ENCODE measurements at places on chromosomes 5 and 9. TPM values are rescaled to one million over a fixed set of nuclear protein-coding genes. Genes with fewer than 3 reads are reported as not detected.

DNA sequence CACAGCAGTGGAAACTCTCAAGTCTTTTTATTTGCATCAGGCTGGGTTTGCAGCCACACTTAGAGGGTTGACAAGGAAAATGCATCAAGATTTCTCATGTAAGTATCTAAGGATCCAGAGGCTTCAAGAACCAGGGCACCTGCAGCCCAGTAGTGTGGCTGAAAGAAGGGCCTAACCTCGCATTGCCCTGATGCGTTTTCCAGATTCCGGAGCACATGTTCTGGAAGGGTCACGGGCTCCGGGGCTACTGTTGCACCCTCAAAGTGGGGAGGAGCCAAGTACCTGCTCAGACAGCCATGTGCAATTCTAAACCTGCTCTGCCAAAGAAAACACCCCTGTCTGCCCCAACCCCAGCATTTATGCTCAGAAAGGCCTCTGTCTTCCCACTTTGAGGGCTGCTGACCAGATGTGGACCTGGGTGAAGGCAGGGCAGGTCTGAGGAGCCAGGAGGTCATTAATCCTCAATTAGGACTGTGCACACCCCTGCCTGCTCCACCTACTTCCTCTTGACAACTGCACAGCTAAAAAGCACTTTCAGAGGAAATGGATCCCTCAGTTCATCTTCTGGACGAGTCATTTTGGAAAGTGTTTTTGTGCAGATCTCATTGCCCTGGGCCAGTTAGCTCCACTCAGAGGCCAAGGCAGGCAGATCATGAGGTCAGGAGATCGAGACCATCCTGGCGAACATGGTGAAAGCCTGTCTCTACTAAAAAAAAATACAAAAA is 110.7 kb downstream of the SAXO1 start:
- no peak for DNase-seq

GRCh38 chr9:92671323-92671722 is 1.4 kb upstream of the IPPK start:
- no peak for DNase-seq

- DNase-seq = peak; percentile 87
Observed at GRCh38 chr5:181189962-181190710, 14.9 kb downstream of the TRIM7 start.

DNA sequence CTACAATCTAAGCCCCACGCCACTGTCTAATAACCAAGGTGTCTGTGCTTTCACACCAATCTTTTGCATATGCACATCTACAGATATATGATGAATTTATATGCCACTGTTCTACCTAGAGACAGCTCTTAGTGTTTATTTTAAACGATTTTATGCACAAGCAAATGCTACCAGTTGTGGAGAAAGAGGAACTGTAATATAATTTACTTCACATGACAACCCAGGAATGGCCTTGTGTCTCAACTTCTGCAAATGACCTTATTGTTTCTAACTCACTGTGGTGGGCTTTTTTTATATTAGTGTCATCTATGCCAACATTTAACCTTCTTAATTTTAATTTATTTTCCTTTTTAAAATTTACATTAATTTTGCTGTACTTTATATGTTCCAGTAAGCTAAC is 531.1 kb upstream of the TLE4 start:
- DNase-seq = no peak

GRCh38 chr5:75694781-75695180 is 22.5 kb downstream of the POC5 start:
- DNase-seq = no peak

GRCh38 chr5:73437777-73438644 is 10.6 kb downstream of the FOXD1 start:
- DNase-seq = no peak

DNA sequence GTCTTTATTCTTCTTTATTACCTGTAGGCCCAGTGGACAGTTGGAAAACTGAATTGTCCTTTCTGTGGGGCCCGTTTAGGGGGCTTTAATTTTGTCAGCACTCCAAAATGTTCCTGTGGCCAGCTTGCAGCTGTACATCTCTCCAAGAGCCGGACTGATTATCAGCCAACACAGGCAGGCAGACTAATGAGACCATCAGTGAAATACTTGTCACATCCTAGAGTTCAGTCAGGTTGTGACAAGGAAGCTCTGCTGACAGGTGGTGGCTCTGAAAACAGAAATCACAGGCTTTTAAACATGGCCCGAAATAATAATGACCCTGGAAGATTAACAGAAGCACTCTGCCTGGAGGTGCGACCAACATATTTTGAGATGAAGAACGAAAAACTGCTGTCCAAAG is 47.9 kb downstream of the RNF180 start:
- DNase-seq = no peak

DNA sequence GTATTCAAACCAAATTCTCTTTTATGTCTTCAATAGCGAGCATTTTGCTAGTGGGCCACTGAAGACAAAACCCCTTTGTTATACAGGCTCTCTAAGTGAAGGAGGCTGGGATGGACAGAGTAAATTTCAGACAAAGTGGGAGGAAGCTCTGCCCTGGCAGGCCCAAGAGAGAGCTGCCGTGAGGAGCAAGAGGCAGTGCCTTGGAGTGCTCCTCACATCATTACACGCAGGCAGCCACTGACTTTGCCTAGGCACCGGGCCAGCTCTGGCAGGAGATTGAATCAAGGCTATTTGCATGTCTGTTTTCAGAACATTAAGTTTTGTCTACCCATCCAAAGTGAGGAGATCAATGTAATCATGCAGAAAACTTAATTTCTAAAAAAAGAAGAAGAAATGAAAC is 167.7 kb downstream of the CCDC192 start:
- no peak for DNase-seq

DNA sequence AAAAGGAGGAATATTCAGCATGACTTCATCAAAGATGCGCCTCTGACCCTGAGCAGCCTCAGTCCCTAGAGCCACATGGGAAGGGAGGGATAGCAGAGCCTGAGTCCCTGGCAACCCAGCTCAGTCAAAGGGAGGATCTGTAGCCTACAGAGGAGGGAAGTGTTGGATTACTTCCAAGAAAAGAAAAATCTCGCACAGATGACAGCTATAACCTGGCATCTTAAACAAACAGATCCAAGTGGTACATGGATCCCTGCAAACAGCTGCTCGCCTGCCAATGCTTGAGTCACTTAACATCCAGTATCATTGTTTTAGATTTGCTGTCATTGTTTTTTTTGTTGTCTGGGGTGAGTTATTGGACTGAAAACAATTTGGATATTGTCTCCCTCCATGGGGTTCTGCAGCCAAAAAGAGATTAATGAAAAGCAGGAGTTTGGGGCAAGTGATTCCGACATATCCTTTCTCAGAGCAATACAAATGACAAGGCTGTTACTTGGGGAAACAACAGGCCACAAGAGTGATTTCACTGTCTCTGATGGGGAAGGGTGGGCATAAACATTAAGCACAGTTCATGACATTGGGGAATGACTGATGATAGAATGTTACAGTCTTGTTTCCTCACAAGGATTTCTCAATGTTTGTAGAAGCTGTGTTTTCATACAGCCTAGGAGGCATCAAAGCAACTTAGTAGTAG is 153.5 kb upstream of the KIF2A start:
- DNase-seq = no peak

DNA sequence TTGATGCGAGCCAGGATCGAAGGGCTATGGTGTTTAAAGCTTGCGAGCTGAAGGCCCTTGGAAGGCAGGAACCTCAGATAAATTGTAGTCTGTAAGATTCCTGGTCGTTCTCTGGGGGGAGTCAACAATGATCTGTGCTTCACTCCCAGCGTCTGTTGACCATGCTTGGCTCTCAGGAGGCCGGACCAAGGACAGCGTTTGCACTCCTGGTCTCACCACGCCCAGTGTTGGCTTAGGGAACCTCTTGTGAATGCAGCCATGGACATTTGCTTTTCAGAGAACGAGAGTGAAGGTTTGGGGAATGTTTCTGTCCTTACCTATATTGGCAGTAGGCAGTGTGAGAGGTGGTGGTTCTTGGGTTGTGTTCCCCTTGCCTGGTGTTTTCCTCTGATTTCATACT is 60.2 kb upstream of the FAM120AOS start:
- no peak for DNase-seq

GRCh38 chr5:121497176-121497575 is 354.5 kb upstream of the FTMT start:
- no peak for DNase-seq

DNA sequence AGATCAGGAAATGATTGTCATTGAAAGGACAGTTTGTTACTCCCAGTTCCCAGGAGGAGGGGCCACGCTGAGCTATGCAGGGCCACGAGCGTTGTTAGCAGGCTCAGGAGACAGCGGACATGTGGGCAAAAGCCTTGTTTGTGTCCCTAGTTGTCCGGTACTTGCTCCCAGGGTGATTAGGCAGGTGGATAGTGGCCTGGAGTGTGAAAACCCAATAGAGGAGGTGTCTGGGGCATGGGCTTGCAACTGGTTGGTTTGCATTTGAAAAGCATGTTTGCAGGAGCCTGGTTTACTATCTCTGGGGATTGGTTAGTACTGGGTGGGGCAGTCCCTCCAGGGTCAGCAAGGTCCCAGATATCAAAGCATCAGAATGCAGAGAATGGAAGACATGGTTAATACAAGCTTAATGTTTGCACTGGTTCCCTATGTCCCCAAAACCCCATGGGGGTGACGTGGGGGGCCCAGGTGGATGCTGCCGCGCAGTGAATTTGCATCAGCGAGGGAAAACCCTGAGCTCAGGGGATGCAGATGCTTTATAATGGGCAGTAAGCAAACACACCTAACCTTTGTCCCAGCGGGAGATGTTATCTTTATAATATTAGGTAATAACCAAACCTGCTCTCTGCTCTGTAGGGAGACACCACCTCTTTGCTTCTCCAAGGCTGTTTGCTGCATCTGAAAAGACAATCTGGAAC is 39.7 kb downstream of the ROPN1L start:
- peak; percentile 43 for DNase-seq

- DNase-seq = no peak
Observed at GRCh38 chr9:71968541-71969090, 57.2 kb downstream of the C9orf85 start.

- DNase-seq = peak; percentile 76
Observed at GRCh38 chr5:58490402-58491050, 709 bp upstream of the GAPT start.

- no peak for DNase-seq
Observed at GRCh38 chr5:133370036-133370831, 242.1 kb downstream of the FSTL4 start.

GLDC gene
- 0.39 TPM for polyA plus RNA-seq

PCA3 gene
- polyA plus RNA-seq = not detected

EIF4E1B gene
- not detected for polyA plus RNA-seq

FGD3 gene
- 30.7 TPM for polyA plus RNA-seq

WNT8A gene
- 0.05 TPM for polyA plus RNA-seq
